Bone marrow (tissue), 2 donors: ENCODE measurements at places on chromosomes 1 and 21.

GRCh38 chr1:59879574-59879973 lies 47.0 kb downstream of the CYP2J2 start:
- DNase-seq = no peak

GRCh38 chr1:246151796-246152434 lies 355.2 kb downstream of the SMYD3 start:
- no peak for DNase-seq

GRCh38 chr1:15449567-15449966 lies 7.0 kb upstream of the CELA2A start:
- DNase-seq = no peak

DNA sequence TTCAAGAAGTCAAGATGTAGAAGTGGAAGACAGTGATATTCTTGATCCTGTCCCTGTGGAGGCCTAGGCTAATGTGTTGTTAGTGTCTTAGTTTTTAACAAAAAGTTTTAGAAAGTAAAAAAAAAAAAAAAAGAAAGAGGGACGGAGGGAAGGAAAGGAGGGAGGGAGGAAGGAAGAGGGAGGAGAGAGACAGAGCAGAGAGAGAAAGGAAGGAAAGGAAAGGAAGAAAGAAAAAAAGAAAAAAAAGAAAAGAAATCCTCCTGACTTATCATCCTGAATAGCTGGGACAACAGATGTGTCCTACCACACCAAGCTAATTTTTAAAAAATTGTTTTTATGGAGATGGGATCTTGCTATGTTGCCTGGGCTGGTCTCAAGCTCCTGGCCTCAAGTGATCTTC lies 24.6 kb downstream of the PHACTR4 start:
- DNase-seq = no peak

DNA sequence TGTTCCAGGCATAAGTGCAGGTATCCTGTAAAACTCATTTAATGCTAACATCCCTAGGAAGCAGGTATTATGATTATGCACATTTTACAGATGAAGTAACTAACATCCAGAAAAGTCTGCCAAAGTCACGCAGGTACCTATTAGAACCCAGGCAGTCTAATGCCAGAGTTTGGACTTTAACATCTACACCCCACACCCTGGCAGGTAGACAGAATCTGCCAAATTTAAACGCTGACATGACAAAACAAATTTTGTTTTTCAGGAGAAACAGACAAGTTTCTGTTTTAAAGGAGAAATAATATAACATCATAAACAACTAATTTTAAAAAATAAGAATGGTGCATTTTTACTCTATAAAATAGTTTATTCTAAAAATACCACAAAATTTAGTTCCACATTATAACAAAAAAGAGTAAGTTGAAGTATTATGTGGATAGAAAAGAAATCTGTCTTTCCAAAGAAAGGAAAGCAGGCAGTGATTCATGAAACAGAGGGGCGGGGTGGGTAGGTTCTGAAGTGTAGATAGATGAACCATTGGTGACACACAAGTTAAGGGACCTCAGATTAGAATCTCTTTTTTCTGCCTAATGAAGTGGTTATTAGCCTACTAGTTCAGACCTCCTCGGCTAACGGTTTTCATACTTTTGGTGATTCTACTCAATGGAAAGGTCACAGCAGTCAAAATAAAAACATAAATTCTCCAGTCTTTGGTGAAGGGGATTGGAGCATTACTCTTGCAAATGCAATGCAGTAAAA lies 1.7 kb downstream of the ASPM start:
- DNase-seq = no peak
